ENCODE measurements at places on chromosomes 5 and 9.

DNA sequence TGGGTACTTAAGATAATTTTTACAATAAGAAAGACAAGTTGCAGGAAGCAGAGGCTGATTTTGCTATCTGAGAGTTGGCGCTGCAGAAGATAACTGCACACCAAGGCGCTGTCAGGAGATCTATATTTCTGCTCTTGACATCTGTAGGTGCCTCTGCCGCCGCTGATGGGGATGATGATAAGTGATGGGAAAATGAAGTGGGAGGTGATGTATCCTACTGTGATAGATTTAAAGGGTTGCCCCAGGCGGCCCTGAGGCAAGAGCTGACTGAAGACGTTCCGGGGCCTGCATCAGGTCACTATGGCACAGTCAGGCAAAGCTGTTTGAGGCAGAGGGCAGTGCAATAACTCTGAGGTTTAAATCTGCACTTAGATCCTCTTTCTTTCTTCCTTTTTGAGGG lies 78.1 kb downstream of the SNCAIP start:
- DNase-seq, result no peak

GRCh38 chr5:90843443-90843842 lies 284.8 kb downstream of the ADGRV1 start:
- DNase-seq, result no peak

- no peak for DNase-seq
Measured at GRCh38 chr5:179326122-179326927, 18.9 kb downstream of the ADAMTS2 start.

GRCh38 chr5:94266170-94266569 lies 352.2 kb downstream of the KIAA0825 start:
- DNase-seq, result no peak

- no peak for DNase-seq
Measured at GRCh38 chr9:125655691-125656410, 51.2 kb downstream of the MAPKAP1 start.

GRCh38 chr5:109703166-109703565 lies 13.4 kb downstream of the MAN2A1 start:
- no peak for DNase-seq

DNA sequence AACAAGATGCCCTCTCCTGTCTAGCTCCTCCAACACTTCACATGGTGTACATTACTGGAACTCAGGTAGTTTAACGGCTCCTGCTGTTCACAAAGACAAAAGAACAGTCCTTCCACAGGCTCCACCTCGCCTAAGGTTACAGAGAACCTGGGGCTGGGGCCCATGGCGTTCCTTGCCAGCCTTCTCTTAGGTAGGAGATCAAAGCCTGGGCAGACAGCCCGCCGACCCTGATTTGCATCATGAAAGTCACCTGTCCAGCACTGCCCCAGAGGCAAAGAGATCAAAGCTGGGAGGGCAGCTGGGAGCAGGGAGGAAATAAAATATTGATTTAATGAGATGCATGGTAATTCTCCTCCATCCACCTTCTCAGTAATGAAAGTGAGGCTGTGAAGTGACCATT lies 115.0 kb upstream of the SLIT3 start:
- DNase-seq, result no peak

DNA sequence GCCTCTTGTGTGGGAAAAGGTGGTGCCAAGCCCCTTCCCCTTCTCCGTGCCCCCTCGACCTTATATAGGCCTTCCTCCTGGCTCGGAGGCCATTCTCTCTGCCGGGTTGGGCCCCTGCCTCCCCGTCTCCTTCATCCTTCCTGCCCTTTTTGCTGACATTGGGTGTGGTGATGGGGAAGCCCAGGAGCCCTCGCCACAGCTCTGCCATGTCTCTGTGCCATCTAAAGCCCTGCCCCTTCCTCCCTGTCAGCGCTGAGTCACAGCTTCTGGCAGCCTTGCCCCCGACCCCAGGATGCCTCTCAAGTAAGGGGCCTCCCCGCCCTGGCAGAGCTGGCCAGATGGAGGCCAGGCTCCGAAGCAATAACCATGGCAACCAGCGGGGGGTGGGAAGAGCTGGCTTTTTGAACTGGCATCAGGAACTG lies 30.4 kb downstream of the JADE2 start:
- no peak for DNase-seq

GRCh38 chr5:63262185-63262981 lies 683.8 kb downstream of the LRRC70 start:
- DNase-seq, result no peak

GRCh38 chr9:108270561-108270960 lies 585.2 kb downstream of the ACTL7B start:
- DNase-seq, result peak; percentile 26

DNA sequence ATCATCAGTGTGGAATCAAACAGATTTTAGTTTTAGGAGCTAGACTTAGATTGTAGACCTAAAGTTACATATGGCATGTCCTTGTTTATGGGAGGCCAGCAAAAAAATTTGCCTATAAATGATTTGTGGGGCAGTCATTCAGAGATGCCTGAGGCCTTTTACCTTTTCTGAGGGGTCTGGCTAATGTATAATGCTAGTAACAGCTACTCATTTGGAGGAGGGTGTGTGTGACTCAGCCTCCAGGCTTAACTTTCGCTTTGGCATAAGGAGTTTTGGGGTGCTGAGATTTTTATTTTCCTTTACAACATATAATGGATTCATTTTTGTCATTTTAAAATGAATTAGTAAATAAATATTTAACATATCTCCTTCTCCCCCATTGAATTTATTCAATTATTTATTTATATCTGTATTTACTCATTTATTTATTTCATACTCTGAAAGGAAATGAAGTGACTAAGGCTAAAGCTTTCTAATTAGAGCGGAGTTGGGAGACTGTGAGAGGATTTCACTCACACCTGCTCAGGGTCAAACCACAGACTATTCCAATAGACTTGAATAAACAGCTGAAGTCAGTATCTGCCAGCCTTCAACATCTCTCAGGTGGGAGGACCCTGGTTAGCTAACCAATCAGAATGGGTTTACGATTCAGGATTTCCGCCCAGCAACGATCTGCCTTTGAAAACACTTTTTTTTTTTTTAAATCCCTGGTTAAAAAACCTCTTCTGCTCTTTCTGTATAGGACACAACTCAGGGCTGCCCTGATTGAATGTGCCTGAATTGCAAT lies 487.5 kb upstream of the SGCD start:
- DNase-seq, result no peak

- DNase-seq, result no peak
Measured at GRCh38 chr5:140027807-140028206, 15.3 kb downstream of the NRG2 start.

Measured in DMS153 (cell line).